ENCODE measurements at places on chromosomes 13 and 19.

DNA sequence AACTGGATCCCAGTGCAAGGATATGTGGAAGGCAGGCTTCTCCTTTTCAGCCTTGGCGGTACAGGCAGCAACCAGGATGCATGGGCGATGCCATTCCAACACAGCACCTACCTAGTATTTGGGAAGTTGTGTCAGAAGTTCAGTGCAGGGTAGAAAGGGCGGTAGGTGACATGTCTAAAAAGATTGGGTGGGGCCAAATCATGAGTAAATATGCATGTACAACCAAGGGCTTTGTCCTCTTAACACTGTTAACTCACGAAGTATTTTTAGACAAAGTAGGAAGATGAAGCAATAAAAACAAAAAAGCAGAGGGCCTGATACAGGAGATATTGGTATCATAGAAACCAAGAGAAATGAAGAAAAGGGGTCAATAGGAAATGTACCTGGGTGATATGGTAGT is 392.1 kb downstream of the MYO16 start:
- peak; percentile 2 for DNase-seq

- peak; percentile 50 for DNase-seq
Observed at GRCh38 chr19:14475251-14476073, at the start of gene PTGER1. Gene PTGER1 (minus strand): TSS chr19:14475354. CDS start chr19:14474320, 1,034 bp downstream.

DNA sequence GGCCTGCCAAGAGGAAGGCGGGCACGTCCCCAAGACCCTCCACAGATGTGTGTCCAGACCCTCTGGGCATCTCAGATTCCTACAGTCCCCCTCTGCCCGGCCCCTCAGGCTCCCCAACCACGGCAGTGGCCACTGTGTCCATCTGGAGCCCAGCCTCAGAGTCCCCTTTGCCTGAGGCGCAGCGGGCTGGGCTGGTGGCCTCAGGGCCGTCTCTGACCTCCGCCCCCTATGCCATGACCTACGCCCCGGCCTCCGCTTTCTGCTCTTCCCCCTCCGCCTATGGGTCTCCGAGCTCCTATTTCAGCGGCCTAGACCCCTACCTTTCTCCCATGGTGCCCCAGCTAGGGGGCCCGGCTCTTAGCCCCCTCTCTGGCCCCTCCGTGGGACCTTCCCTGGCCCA is 17.7 kb downstream of the CRX start:
- no peak for DNase-seq

- no peak for DNase-seq
Observed at GRCh38 chr19:6228551-6229215, 51.1 kb downstream of the MLLT1 start.

- no peak for DNase-seq
Observed at GRCh38 chr19:49229416-49229815, 71.8 kb downstream of the TRPM4 start.

DNA sequence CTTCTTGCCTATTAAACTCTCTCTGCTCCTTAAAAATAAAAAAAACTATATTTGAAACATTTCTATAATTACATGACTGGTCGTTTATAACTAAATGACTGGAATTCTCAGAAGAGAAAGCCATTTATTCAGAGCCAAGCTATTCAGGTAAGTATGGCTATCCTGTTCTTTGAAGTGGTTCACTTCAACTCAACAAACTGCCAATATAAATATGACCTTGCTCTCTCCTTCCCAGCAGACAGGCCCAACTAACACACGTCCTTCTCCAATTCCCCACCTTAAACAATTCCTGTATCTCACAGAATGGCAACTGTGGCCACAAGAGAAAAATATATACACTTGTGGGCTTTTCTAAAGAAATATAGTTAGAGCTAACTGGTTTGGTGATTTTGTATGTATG is 153.9 kb downstream of the MIPEP start:
- DNase-seq = no peak

GRCh38 chr19:35845215-35846037 is 6.9 kb downstream of the NPHS1 start:
- no peak for DNase-seq

GRCh38 chr13:102856557-102856956 is 10.7 kb downstream of the ERCC5 start:
- no peak for DNase-seq

DNA sequence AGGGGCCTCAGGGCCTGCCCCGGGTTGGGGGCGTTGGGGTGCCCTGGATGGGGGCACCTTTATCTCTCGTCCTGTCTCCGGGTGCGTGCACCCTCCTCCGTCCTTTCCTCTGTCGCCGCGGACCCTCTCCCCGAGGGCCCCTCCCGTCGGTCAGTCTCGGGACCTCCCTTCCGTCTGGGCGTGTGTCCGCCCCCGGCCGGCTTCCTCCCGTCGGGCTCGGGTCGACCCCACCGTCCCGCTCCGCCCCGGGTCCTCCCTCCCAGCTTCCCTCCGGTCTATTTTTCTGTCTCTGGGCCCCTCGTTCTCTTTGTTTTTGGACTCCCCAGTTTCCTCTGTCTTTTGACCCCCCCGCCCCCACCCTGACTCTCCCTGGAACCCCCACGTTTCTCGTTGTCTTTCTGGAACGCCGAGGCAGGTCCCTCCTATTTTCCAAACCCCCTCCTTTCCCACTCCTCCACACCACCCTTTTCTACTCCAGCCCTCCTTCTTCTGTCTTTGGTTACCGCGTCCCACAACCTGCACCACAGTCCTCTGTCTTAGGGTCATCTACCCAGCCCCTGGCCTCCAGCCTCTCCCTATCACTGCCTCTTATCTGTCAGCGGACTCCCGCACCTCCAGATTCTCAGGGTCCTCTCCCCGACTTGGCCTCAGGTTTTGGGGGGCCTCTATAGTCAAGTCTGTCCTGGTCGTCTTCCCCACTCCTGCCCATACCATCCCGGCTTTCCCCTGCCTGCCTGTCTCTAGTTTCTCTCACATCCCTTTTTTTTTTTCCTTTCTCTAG is 757 bp downstream of the EGLN2 start:
- DNase-seq = no peak

GRCh38 chr13:111265006-111265700 is 55.3 kb upstream of the TEX29 start:
- DNase-seq = no peak

GRCh38 chr19:1969176-1970002 is 28.4 kb downstream of the CSNK1G2 start:
- no peak for DNase-seq

DNA sequence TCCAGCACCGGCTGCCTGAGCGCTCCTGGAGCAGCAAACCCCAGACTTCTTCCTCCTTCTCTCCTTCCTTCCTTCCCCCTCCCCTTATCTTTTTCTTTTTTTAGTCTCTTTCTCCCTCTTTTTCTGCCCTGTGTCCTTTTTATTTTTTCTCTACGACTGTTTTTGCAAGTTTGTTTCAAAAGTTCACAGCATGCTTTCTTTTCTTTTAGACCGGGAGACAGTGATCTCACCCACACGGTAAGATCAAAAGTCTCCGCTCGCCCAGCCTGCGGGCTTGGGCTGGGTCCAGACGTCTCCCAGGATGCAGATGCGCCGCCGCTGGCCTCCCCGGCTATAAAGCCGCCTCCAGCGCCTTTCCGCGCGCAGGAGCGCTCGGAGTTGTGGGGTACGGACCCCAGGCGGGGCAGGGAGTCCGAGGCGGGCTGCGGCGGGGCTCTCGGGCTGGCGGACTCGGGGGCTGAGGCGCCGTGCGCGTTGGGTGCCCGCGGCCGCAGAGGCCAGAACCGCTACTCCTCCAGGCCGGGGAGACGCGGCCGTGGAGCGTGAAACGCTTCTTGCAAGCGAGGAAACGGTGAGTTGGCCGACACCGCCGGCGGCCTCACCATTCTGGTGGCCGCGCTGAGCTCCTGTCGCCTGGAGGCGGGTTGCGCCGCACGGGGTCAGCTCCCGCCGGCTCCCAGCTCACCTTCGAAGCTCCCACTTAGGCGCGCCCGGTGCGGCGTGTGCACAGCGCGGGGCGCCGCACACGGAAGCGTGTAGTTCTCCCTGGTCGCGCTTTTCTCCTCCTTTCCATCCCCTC is 2.0 kb upstream of the TSHZ3 start:
- DNase-seq = no peak

GRCh38 chr19:41869374-41869955 is 7.6 kb upstream of the CD79A start:
- DNase-seq = no peak

DNA sequence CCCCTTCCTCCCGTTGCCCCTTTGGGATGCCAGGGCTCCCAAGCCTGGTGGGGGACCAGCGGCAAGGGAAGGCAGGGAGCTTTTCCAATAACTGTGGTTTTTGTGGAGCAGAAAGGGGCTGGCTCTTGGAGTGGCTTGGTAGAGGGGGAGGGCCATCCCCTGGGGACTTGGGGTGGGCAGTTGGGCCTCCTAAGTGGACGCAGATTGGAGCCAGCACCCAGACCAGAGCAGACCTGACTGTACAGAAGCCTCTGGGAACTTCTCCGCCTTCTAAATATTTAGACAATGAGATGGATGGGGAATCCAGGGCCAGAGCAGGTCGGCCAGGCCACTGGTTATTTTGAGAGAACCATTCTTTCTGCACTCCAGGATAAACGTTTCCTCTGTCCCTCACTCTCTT is 4.2 kb downstream of the PTGIR start:
- DNase-seq = no peak

DNA sequence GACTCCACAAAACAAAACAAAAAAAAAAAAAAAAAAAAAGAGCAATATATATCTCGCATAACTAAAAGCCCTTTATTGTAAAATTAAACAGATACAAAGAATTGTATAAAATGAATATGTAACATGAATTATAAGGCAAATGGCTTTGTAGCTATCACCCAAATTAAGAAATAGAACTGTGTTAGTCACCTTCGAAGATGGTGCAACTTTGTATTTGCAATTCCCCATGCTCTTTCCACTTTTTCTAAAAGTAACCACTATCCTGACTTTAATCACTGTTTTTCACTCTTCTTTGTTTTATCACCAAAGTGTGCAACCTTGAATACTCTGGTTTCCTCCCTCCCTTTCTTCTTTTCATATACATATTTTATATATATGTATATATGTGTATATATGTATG is 57.1 kb upstream of the HTR2A start:
- DNase-seq = no peak

DNA sequence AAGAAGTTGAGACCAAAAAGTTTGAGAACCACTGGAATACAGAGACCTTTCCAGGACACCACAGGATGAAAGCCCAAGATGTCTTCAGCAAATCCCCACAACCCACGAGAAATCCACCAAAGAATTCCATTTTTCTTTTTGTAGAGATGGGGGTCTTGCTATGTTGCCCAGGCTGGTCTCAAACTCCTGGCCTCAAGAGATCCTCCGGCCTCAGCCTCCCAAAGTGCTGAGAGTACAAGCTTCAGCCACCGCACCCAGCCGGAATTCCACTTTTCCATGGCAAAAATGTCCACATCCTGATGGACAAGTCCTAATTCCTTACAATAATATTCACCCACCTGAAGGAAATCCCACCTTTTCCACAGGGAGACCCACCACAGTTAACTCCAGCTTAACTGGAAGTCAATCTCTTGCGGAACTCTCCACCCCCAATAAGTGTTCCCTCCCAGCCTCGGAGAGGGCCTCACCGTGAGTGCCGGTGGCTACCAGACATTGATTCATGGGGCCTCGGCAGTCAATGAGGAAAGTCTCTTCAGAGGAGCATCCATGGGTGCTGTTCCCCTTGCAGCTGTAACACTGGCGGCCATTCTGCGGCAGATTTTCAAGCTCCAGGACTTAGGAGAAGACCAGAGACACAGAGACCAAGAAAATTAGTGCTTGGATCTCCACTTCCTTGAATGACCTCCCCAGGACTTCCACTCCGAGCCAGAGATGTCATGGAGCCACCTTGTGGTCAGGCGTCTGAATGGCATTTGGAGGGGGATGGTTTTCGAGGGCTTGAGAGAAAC is 12.3 kb upstream of the CADM4 start:
- peak; percentile 83 for DNase-seq

- no peak for DNase-seq
Observed at GRCh38 chr13:63481334-63481733, 2065.7 kb upstream of the PCDH20 start.

- DNase-seq = no peak
Observed at GRCh38 chr13:106105153-106105552, 430.3 kb downstream of the EFNB2 start.

- DNase-seq = no peak
Observed at GRCh38 chr13:31320946-31321345, 121.2 kb downstream of the B3GLCT start.

- peak; percentile 35 for DNase-seq
Observed at GRCh38 chr19:11410682-11411081, 8.4 kb downstream of the RGL3 start.
